ENCODE measurements at places on chromosomes 1 and 21.

GRCh38 chr1:207826557-207827487 lies 75.0 kb downstream of the CD46 start:
- DNase-seq, result no peak

- DNase-seq, result no peak
These were observed 35.9 kb downstream of the ST3GAL3 start for GRCh38 chr1:43743206-43743605.

- DNase-seq, result no peak
These were observed 123.0 kb downstream of the DYRK1A start for GRCh38 chr21:37489553-37489952.

DNA sequence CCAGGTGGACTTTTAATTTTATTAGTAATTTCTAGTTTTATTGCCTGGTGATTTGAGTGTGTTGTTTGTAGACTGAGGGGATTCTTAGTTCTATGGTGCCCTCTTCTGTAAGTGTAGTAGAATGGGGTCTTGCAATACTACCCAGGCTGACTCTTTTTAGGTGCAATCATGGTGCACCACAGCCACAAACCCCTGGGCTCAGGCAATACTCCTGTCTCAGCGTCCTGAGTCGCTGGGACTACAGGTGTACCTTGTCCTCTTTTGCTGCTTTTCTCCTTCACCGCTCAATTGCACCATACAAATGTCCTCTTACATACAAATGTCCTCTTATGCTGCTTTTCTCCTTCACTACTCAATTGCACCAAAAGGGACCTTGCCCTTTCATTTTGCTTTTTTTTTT lies 43.1 kb downstream of the SCP2 start:
- DNase-seq, result no peak

- peak; percentile 32 for DNase-seq
These were observed 575 bp downstream of the RRAGC start for GRCh38 chr1:38858833-38859560.

DNA sequence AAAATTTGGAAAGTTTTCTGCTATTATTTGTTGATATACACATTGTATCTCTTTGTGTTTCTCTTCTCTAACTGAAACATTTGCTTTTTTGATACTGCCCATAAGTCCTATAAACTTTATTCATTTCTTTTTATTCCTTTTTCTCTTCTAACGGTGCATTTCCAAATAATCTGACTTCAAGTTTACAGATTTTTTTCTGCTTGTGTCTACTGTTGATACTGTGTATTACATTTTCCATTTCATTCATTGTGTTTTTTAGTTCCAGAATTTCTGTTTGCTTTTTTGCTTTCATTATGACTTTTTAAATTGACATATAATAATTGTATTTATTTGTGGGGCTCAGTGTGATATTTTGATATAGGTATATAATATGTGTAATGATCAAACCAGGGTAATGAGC lies 38.3 kb upstream of the PLA2G2A start:
- no peak for DNase-seq

DNA sequence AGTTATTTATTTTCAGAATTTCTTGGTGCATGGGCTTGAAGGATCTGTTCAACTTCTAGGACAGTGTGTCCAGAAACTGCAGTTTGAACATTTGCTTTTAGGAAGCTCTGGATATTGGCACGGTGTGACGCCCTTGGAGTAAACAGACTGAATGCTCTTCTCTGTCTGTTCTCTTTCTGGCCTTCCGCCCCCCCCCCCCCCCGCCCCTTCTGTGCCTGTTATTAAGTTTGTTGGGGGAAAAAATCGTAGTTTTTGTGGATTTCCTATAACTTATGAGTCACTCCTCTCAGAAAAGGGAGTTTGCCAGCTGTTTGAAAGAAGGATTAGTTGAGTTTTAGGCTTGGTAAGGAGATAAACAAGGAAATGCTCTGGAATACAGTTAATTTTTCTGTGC lies 1.2 kb downstream of the KCTD3 start:
- no peak for DNase-seq
